ENCODE measurements at places on chromosomes 3 and 15.

GRCh38 chr15:90046289-90046688 lies 45.2 kb downstream of the ZNF710 start:
- no peak for DNase-seq

DNA sequence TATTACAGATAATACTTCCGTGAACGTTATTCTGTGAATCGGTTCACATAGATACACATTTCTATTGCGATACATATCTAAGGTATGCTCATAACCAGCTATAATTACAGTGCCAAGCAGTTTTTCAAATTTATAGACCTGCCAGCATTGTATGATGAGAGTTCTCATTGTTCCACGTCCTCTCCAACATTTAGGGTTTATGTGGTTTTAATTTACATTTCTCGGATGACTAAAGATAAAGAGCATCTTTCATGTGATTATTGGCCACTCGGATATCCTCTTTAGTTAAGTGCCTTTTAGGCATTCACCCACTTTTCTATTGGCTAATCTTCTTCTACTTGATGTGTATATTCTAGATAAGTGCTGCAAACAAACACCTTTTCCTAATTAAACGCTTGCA lies 134.7 kb upstream of the CCDC54 start:
- DNase-seq = peak; percentile 47

- no peak for DNase-seq
These were observed 4.4 kb downstream of the ITIH3 start for GRCh38 chr3:52798978-52799476.

DNA sequence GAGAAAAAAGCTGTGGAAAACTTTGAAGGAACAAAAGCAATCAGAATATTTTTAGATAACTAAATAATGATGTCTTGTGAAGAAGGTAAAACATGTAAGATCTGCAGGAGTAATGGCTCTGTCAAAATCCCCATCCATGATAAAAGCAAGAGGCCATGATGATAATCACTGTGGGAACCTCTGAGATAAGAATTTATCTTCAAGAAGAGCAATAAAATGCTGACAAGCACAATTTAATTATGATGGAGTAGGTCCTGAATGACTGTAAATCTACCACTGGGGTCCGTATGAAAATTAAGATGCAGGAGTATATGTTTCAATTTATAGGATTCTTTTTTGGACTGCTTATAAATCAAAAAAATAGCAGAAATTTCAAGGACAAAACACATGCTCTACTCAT lies 68.3 kb upstream of the CHMP2B start:
- DNase-seq = no peak

DNA sequence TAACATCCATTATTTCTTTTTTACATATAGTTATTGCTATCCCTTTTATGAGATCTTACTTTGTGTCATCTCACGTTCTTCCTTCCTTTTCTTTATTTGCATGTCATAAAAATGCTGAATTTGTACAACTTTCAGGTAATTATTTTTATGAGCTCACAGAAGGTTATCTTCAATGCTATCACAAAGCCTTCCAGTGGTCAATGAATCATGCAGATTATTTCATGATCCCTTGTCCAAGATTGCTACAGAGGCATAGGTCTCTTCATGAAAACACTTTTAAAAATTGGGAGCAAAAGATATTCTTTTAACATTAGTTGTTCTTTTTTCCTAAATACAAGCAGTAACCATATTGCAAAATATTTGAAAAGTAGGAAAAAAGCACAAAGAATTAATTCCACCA lies 880.1 kb upstream of the NR2F2 start:
- no peak for DNase-seq

DNA sequence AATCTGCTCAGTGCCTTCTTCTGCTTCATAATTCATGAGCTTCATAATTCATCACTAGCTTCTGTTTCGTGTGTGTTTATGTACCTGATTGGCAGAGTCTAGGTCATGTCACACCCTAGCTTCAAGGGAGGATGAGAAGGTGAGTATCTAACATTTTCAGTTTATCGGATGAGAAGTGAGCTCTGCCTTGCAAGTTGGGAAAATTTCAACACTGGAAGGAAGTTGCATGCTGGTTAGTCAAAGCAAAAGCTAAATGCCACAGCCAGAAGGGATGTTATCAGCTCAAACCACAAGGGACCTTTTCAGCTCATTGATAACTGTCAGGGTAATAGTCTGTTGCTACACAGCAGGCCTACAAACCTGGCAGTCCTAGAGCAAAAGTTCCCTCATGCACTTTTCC lies 7.3 kb upstream of the TNFSF10 start:
- no peak for DNase-seq

DNA sequence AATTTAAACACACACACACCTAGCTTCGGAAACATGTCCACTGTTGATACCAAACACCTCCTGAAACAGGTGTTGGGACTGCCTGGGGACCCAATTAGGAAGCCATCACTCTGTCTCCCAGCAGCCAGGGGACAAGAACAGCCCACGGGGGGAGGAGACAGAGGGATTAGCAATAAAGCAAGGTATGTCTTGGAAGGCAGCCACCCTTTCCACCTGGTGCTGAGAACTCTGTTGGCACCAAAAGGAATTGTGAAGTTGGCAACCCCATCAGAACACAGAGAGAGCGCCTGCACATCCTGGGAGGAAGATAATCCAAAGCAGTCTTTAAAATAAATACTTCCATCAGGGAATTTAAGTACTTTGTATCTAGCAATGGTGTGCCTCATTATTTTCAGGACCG lies 111.0 kb downstream of the ADAMTS17 start:
- no peak for DNase-seq

DNA sequence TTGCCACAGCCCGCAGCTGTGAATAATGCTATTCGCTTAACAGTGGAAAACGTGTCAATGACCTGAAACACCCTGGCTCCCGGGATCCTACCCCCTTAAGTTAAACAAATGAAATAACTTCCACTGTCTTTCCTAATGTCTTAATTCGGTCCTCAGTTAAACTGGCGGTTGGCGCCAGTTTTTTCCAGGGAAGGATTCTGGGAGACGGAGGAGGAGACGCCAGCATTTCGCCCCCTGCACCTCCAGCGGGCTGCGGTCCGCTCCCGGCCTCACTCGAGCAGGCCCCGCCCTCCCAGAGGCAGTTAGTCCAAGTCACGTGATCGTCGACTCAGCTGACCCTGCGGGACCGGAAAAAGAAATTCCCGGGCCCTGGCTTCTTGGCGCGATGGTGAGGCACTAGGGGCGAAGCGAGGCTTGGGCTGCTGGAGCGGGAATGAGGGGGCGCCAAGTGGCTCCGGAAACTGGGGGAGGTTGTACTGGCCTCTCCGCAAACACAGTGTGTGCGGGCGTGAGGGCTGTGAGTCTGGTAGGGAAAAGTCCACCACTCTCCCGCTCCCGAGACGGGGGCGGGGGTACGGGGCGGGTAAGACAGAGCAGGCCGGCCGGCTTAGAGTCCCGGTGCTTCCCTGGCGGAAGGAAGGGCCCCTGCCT lies at the start of gene COMMD4:
TSS of gene COMMD4 (plus strand) at position 359 of the 651 bp plus-strand sequence. CDS start at position 386, 27 bp downstream.
- DNase-seq = peak; percentile 67

- DNase-seq = no peak
These were observed 45.6 kb upstream of the IREB2 start for GRCh38 chr15:78392430-78392829.

DNA sequence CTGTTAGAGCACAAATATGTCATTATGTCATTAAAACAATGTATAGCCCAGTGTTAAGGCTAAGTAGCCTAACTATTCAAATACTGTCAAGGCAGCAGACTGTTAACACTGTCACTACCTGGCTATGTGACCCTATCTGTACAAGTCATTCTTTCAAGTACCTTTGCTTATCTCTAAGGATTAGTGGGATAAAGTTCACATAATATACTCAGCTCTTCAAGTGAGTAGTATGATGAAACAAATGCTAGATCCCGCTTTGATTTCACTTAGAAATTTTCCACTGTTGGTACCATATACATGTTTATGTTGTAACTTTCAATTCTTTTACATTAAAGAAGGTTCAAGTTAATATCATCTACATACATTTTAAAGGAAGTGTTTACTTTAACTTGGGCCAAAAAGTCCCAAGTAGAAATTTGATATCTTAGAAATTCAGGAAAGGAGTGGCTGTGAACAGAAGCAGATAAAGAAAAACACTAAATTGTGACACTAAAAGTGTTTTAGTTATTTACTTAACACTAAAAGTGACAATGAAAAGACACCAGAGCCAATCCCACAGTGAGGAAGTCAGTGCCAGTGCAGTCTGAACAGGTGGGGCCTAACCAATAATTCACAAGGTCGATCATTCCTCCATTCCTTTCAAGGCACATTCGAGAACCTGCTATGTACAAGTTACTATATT lies 4.8 kb upstream of the RFX7 start:
- DNase-seq = no peak

DNA sequence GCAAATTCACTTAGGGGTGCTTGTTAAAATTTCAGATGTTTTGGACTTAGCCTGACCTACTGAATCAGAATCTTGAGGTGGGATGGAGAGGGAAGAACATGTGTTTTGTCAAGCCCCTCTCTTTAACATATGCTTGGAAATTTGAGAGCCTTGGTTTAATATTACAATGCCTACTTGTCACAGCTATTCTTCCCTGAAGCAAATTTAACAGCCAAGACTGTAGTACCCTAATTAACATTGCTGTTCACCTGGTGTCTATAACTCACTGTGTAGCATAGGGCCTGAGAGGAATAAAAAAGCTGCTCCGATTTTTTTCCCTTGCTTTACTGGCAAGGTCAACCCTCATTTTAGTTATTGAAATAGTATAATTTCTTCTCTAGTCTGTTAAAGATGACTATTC lies 880.1 kb downstream of the CADM2 start:
- no peak for DNase-seq

- no peak for DNase-seq
These were observed 34.0 kb downstream of the ARIH2 start for GRCh38 chr3:48952510-48953118.

DNA sequence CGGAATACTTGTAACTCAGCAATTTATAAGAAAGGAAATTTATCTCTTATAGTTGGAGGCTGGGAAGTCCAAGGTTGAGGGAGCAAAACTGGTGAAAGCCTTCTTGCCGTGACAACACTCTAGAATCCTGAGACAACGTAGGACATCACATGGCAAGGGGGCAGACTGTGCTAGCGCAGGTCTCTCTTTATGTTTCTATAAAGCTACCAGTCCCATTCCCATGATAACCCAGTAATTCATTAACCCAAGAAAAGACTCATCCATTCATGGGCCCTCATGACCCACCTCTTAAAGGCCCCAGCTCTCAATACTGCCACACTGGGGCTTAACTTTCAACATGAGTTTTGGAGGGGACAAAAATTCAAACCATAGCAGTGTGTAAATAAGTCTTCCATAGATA lies 260.2 kb downstream of the ZBTB20 start:
- DNase-seq = no peak

DNA sequence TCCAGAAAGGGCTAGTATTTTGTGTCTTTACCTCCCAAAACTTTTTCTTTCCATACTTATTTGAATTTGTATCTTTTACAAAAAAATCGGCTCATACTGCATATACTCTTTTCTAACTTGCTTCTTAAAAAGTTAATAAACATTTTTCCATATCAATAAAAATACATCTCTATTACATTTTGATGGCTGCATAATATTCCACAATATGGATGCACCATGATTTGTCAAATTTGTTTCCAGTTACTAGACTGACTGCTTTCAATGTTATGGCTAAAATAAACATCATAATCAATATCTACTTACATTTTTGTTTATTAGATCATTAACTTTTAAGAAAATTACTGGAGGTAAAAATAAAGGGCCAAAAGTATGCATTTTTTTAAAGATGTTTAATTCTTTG lies 121.7 kb downstream of the MEIS2 start:
- DNase-seq = no peak

- no peak for DNase-seq
These were observed 322.3 kb downstream of the GBE1 start for GRCh38 chr3:81439108-81439507.

GRCh38 chr3:107315141-107315540 lies 62.1 kb upstream of the CCDC54 start:
- no peak for DNase-seq

- DNase-seq = no peak
These were observed 985.9 kb downstream of the DIPK2A start for GRCh38 chr3:144957398-144958101.

DNA sequence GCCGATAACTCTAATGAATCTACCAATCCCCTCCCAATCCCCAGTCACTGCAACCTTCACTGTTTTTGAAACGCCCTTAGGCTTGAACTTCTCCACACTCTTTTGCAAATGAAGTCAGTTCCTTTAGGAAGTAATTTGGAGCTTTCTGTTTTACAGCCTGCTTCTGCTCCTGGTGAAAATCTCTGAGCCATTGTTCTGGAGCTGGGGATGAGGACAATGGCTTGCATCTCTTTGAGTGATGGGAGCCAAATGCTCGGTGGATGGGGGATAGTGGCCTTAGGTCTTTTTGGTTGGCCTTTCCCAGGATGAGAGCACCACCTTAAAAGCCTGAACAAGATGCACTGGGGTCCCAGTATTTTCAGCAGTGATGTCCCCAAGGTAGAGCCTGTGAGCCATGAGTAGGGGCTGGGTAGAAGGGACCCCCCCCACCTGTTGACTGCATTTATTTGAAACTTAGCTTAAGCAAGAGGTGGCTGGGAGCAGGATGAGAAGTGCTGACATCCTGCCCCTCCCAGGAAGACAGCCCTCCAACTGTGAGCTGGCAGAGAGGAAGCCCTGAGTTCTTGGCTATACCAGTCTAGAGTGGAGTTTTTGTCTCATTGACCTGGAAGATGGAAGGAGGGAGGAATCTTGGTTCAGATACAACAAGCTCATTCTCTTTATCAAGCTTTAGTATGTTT lies 7.6 kb upstream of the MYO5C start:
- no peak for DNase-seq

DNA sequence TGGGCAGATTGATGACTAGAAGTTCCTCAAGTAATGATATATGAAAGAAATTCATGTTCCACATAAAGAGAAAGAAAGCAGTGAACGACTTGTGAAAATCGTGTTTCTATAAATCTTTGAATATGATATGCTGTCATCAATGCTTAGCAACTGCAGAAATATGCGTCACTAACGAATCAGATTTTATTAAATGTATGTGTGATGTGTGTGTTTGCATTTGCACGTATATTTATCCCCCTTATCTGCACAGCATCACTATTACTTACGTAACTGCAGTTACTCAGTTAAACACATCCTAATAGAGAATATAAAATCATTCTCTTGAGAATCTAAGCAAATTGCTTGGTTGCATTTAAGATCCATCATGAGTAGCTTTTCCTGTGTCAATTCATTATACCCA lies 468.6 kb downstream of the FGF12 start:
- DNase-seq = no peak

DNA sequence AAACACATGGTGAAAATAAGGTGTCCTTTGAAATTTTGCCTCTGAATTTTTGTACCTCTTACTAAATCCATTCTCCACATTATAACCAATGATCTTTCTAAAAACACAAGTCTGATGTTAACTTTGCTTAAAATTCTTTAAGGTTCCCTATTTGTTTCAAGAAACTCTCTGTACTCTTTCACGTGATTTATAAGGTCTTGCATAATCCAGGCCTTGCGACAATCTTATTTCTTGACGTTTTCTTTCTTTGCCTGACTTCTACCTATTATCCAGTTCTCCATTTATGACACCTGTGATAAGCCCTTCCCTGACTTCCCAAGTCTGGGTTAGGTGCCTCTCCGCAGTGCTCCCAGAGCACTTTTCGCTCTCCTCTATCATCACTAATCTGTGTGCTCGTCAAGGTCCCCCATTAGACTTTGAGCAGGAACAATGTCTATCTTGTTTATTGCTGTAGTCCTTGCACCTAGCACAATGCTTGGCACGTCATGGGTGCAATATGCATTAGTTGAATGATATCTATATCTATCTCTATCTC lies 24.3 kb upstream of the KPNA1 start:
- DNase-seq = no peak
